ENCODE measurements at places on chromosomes 1 and 21.

DNA sequence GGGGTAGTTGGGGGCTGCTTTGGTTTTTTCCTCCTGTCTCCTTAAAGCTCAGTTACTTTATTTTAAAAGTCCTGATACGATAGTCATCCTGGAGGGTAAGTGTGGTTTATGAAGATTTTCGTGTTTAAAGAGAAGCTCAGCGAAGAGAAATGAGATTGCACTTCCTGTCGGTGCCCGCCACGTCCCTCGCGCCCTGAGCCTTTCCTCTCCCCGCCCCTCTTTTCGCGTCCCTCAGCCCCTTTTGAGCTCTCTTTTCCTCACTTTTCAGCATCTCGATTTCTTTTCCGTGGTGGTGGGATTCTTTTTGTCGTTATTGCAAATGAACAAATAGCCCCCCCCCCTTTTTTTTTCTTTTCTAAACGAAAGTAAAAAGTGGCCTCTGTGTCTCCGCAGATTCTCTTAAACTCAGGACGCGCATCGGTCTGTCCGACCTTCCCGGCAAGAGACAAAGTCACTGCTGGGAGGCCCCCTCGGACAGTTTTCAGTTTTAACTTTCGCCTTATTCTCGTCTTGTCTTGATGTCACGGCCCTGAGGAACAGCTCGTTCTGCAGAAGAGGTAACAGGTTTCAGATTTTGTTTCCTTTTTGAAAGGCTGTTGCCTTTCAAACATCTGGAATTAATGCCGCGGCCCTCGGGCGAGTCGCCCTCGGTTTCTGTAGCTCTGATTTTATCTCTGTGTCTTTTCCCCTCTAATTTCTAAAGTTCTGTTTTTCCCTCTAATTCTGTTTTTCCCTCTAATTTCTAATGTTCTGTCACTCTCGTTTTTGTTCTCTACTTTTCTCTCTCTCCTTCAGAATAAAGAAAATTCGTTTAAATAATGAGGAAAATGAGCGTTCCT lies 1.0 kb upstream of the DMRTA2 start:
- DNase-seq: no peak

- no peak for DNase-seq
Observed at GRCh38 chr1:235342039-235342438, 13.7 kb downstream of the GGPS1 start.

DNA sequence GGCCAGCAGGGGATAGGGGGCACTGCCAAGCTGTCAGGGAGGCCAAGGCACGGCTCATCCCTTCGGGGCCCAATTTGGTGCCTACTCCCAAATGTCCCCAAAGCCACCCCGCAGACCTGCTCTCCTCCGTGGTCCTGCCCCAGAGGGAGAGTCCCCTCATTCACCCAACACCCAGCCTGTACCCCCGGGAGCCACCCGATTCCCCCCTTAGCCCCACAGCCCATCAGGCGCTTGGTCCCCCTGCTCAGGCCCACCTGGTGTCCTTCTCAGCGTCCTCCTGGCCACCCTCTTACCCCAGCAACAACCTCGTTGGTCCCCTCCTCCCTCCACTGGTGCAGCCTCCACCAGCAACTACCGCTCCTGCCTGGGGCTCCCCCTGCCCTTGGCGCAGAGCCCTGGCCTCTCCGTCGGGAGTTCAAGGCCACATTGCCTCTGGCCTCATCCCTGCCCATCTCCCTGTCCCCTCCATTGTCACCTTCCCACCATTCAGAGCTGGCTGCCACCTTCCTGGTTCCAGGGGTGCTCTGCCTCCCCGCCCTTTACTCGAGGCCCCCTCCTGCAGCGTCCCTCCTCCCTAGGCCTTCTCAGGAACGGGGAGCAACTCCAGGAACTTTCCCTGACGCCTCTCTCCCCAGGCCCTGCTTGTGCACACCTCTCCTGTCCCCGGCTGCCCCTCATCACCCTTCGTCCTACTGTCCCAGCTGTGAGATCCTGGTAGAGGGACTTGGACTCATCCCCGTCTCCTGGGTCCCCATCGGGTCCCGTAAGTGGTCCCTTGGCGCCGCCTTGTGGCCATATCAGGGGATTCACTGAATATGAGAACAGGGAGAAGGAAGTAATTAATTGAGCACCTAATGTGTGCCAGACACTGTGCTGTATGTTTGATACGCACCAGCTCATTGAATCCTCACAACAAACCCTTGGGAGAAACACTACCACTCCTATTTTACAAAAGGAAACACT lies 73.9 kb downstream of the RAP1GAP start:
- DNase-seq: no peak

DNA sequence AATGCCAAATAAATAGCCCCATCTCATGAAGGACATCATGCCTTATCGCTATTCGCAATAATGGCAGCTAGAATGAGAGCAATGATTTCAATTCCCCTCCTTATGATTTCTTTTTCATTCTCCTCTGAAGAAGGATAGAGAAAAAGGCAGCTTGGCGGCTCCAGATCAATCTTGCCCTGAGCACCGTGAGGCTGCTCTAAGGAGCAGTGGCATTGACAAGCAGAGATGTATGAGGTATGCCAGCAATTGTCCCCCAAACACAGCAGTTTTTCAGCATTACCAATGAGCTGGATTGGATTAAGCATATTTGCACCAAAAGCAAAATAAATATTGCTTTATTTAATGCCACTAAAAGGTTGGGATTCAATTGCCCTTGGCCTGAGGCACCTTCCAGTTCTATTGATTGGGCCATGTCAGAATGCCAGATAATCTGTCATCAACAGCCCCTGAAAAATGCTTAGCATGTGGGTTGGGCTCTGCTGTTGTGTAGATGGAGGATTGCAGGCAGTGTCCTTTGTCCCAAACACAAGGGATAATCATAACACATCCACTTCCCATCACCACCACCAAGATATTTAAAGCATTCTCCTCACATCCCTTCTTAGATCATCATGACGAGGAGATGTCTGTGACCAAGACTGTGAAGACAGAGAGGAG lies 135.7 kb downstream of the BEND5 start:
- no peak for DNase-seq

- peak; percentile 42 for DNase-seq
Observed at GRCh38 chr1:160682983-160683865, 28.4 kb downstream of the CD48 start.

DNA sequence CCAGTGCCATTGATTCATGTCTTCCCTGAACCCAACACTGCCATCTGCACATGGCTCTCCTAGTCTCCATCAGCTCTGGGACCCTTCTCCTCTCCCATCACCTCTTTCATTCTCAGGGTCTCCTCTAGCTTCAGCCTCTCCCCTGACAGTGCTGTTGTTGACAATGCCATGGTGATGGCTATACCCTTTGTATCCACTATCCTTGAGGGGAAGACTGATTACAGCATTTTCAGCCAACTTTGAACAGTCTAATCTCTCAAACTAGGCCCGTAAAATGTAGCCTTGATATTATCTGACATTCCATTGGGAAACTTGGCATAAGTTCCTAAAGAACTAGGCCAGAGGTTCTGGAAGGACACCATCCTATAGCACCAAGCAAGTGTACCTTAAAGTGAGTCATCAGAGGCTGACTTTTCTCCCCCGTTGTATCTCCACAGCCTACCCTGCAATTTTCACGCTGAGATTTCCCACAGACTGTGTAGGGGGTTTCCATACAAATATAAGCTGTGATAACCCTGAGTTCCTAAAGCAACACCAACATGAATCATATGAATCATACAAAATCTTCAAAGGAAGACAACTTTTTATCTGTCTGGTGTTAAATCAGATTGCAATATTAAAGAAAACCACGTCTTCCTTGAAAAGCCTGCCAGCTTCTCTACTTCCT lies 5.8 kb downstream of the HAO2 start:
- no peak for DNase-seq

- DNase-seq: no peak
Observed at GRCh38 chr1:235532360-235532759, 28.1 kb upstream of the B3GALNT2 start.

DNA sequence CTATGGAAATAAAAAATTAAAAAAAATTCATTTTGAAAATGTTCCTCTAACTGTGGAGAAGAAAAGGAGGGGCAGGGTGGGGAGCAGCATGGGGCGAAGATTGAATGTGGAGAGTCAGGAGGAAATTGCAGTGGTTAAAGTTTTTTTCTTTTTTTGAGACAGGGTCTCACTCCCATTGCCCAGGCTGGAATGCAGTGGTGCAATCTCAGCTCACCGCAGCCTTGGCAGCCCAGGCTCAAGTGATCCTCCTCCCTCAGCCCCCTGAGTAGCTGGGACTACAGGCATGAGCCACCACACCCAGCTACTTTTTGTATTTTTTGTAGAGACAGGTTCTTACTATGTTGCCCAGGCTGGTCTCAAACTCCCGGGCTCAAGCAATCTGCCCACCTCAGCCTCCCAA lies 67.6 kb downstream of the ADSS2 start:
- no peak for DNase-seq

DNA sequence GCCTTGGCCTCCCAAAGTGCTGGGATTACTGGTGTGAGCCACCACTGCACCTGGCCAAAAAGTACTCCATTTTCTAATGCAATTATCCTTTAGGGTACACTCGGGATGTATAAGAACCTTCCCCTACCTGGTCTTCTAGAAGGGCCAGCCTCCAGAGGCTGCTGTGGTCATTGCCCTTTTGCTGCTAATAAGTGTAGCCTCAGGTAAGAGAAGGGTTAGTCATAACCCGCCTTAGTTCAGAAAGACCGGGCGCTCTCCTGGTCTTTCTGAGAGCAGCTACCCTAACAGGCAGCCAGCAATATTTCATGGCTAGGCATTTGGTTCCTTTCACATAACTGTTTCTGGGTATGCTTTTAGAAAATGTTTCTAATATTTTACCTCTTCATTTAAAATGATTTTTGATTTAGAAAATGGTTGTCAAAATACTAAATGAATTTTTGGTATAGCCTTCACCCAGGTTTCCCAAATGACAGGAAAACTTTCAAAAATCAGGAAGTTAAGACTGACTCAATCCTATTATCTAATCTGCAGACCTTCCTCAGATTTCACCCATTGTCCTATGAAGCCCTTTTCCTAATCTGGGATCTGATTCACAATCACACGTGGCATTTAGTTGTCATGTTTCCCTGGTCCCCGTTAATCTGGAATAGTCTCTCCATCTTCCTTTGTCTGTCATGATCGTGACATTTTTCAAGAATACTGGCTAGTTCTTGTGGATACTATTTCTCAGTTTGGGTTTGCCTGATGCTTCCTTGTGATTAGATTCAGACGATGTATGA lies 479.0 kb downstream of the SIPA1L2 start:
- DNase-seq: no peak

DNA sequence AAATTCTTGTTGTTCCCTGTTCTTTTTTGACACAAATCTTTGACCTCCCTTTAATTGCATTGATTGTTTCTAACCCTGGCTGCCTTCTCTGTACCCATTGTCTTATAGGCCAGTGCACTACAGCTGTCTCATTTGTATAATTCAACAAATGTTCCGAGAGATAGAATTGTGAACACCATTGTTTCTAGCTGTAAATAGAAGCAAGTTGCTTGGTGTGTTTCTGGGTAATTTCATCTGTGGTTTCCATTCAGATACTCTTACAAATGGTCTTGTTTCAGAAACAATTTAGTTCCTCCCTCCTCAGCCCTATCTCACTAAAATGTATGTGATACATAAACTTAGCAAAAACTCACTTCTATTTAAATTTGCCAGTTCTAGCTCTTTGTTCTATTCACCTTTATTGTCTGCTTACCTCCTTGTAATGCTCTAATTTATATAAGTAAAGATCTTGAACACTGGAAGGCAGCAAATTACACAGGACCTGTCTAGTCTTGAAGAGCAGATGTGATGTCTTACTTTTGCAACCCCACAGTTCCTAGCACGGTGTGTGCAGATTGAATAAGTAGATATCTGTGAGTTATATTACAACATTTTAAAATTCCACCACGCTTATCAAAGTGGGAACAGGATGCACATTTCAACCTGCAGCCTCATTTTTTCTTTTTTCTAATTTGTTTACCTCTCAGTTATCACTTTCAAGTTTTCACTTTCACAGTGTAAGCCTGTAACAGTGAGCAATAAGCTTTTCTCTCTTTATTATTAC lies 515.6 kb upstream of the ZP4 start:
- DNase-seq: no peak

DNA sequence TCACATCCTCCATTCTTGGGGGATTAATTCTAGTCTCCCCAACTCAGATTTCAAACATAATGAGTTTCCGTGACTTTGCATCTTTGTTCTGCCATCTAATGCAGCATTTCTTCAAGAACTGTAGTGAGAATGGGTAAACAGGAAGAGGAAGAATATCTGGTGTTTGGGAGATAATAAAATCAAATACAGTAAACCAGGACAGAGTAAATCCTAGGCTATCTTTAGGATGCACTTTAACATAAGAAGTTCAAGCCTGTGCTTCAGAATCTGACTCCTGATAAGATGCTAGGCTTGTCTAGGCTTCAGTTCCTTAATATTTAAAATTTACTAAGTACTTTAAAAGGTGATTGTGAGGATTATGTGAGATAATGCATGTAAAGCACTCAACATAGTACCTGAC lies 27.9 kb downstream of the PATJ start:
- no peak for DNase-seq
